Pancreas (tissue), 10 donors: ENCODE measurements at places on chromosomes 2 and 18.

DNA sequence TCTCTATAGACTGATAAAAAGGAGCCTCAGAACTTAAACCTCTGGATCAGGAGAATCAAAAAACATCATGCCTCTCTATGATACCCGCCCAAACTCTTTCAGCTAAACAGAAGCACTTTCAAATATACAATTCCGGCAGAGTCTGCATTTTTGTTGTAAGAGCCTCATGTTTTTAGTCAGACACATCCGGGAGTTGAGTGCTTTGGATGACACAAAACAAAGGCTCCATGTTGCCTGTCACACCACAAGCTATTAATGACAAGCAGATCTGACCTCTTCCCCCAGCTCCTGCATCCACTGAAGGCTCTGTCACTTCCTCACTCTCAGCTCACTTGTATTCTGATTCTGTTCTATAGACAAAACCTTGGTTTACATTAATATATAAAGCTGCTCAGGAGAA, 33.2 kb downstream of the SLC38A11 start:
- no peak for DNase-seq
- no peak overlapping the region for H3K27ac ChIP-seq
- H3K36me3 ChIP-seq: no peaks in the 10 kb centered on the region
- H3K4me1 ChIP-seq: no peaks in the 10 kb centered on the region
- H3K27me3 ChIP-seq: no peaks in the 10 kb centered on the region

DNA sequence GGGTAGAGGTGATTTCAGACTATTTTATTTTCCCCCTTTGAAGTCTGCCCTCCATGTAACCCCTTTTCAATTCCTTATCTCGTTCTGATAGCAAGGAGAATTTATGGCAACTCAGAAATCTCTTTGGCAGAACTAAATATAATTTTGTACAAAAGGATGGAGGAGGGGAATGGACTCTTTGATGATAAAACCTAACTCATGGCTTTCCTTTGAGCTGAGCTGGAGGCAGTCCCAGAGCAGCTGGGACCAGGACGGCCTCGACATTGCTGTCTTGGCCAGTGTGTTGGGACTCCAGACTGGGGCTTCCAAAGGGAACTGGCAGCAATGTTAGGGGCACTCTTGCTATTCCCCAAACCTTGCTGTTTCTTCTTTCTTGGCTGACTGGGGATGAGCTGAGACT, 47.7 kb downstream of the PAX8 start:
- H3K36me3 ChIP-seq: no peaks in the 10 kb centered on the region
- H3K4me1 ChIP-seq: peaks cover 6% of the 10 kb centered on the region
- no peak overlapping the region for H3K4me3 ChIP-seq
- H3K27ac ChIP-seq: no peak overlapping the region
- H3K27me3 ChIP-seq: no peaks in the 10 kb centered on the region
- no peak for DNase-seq

DNA sequence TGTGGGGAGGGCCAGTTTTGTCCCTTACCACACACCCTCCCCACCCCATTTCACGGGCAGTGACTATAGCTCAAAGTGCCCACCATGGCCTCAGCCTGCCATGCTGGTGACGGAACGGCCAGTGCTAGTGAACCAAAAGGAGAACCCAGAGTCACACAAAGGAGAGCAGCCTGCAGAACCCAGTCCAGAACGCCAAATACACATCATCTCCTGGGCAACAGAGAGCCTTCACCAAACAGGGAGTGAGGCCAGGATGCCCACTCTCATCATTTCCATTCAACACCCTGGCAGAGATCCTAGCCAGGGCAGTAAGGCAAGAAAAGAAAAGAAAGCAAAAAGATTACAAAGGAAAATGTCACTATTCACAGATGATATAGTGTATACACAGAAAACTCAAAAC, 38.3 kb downstream of the HDAC4 start:
- H3K4me1 ChIP-seq: no peaks in the 10 kb centered on the region
- no peaks in the 10 kb centered on the region for H3K36me3 ChIP-seq
- H3K27ac ChIP-seq: no peak overlapping the region
- H3K27me3 ChIP-seq: no peaks in the 10 kb centered on the region
- H3K4me3 ChIP-seq: no peak overlapping the region

DNA sequence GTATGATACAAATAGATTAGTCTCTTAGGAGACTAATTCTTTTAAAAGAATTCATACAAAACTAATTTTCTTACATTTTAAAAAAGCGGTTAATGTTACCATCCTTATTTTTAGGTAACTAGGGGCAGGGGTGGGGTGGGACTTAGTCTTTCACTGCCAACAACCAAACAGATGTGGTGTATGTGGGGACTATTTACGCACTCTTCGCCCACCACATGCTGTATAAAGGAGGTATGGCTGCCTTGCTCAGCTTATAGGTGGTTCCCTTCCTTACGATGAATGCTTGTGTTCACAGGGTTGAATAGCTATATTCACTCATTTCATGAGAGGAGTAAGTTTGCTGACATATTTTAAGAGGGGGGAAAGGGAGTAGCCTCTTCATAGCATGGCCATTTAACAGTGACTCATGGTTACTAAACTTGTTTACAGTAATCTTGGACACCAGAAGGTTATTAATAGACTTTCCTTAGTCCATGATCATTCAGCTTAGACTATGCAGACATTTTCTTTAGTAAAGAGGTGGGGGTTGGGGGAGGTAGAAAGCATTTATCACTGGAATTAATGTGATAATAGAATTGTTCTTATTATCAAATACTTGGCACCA, 61.8 kb downstream of the CAB39 start:
- DNase-seq: no peak
- H3K27ac ChIP-seq: no peak overlapping the region
- no peaks in the 10 kb centered on the region for H3K36me3 ChIP-seq
- H3K4me1 ChIP-seq: peaks cover 13% of the 10 kb centered on the region
- H3K27me3 ChIP-seq: no peaks in the 10 kb centered on the region

DNA sequence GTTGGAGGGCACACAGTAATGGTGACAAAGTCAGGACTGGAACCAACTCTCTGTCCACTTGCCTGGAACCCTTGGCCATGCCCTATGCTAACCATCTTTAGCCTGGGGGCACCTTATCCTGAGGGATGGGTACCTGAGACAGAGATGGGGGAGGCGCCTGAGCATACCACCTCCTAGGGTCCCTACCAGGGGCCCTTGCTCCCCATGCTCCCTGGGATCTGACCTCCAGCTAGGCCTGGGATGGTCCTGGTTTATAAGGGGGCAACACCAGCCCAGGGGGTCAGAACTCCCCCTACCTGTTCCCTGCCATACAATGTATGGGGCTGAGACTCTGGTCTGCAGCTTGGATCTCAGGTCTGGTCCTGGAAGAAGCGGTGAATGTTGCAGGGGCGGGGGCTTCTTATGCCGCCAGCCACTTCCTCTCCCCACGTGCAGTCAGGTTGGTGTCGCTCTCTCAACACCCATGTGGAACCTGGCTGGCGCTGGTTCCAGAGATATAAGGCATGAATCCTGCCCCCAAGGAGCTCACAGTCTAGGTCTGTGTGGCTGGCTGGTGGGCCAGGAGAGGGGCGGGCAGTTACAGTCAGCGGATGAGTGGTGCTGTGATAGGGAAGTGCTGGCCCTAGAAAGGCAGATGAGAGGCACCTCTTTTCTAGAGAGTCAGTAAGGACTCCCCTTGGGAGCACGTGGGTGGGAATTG, 3.8 kb upstream of the TOGARAM2 start:
- no peak overlapping the region for H3K27ac ChIP-seq
- no peak for DNase-seq
- H3K27me3 ChIP-seq: no peaks in the 10 kb centered on the region

DNA sequence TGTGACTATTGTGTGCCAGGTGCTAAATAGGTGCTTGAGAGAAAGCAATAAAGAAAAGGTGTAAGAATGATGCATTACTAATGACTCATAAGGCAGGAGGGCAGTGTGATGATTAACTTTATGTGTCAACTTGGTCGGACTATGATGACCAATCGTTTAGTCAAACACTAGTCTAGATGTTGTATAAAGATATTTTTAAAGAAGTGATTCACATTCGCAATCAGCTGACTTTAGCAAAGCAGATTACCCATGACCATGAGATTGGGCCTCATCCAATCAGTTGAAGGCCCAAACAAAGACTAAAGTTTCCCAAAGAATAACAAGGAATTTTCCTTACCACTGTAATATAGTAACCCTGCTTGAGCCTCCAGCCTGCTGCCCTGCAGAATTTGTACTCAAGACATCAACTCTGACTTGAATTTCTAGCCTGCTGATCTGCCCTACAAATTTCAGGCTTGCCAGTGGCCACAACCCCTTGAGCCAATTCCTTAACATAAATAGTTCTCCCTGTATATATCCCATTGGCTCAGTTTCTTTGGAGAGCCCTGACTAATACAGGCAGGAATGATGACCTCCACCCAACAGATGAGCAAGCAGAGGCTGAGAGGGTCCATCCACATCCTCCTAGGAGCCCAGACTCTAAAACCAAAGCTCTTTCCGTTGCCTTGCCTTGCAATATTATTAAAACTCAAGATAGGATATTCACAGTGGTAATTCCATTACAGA, 132.6 kb downstream of the ACTR3 start:
- H3K27ac ChIP-seq: no peak overlapping the region
- no peak overlapping the region for H3K4me3 ChIP-seq
- no peaks in the 10 kb centered on the region for H3K36me3 ChIP-seq

DNA sequence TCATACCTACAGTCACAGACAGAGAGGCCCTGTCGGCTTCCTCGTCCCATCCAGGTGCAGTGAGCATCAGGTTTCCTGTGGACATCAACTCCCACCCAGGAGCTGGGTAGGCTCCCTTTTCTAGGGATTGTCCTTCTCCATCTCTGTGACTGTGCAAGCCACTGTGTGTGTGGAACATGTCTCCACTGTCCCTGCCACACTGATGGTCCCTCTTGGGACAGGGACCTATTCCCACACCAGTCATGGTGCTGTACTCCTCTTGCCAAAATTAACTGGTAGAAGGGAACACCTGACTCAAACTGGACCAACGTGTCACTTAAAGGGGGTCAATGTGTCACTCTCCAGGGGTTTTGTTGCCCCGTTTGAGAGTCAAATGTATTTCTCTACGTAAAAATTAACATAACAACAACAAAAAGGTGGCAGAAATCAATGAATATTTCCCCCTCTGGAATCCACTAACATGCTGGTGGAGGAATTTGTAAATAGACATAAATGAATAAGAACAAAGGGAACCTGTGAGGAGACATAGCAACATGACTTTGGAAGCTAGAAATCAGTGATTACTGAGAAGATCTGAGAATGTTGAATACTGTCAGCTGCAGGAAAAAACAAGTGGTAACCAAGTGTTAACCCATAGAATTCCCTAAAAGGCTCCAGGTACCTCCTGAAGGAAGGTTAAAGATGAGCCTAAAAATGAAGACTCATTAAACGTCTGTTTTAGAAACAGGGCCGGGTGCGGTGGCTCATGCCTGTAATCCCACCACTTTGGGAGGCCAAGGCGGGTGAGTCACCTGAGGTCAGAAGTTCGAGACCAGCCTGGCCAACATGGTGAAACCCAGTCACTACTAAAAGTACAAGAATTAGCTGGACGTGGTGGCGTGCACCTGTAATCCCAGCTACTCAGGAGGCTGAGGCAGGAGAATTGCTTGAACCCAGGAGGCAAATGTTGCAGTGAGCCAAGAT, 40.4 kb downstream of the SH2D6 start:
- H3K4me1 ChIP-seq: no peaks in the 10 kb centered on the region
- no peaks in the 10 kb centered on the region for H3K36me3 ChIP-seq
- H3K27me3 ChIP-seq: no peaks in the 10 kb centered on the region
- no peak overlapping the region for H3K4me3 ChIP-seq
- no peak for DNase-seq
- H3K27ac ChIP-seq: no peak overlapping the region

GRCh38 chr2:263022-263738, 652 bp downstream of the SH3YL1 start:
- H3K4me3 ChIP-seq: peak overlapping the region; percentile 59
- peaks cover 29% of the 10 kb centered on the region for H3K4me1 ChIP-seq
- H3K27ac ChIP-seq: peak overlapping the region; percentile 99
- H3K27me3 ChIP-seq: no peaks in the 10 kb centered on the region
- H3K36me3 ChIP-seq: no peaks in the 10 kb centered on the region

DNA sequence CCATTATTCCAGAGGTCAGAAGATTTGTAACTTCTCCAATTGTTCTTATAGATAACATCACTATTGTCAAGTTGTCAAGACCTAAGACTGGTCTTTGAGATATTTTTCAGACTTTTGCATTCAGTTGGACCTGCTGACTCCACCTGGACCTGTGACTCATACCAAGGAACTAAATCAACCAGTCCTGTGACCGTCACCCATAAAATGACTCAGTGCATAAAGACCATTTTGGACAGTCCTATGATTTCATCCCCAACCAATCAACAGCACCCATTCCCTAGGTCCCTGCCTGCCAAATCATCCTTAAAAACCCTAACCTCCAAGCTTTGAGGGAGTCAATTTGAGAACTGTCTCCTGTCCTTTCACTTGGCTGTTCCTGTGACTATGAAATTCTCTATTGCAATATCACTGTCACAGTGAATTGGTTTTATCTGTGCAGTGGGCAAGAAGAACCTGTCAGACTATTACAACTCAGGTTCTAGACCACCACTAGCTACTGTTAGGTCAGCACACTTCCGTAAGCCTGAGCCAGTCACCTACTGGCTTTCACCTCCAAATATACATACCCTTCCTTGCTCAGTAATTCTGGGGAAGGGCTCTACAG, 17.1 kb downstream of the DPP4 start:
- H3K27ac ChIP-seq: no peak overlapping the region
- H3K36me3 ChIP-seq: no peaks in the 10 kb centered on the region
- no peaks in the 10 kb centered on the region for H3K4me1 ChIP-seq

- peaks cover 56% of the 10 kb centered on the region for H3K4me1 ChIP-seq
- no peaks in the 10 kb centered on the region for H3K27me3 ChIP-seq
- H3K27ac ChIP-seq: peak overlapping the region; percentile 61
- H3K36me3 ChIP-seq: no peaks in the 10 kb centered on the region
- peak; percentile 61 for DNase-seq
Observed at GRCh38 chr2:45458909-45459563, 152.0 kb downstream of the SRBD1 start.

- H3K27ac ChIP-seq: no peak overlapping the region
- H3K4me3 ChIP-seq: no peak overlapping the region
- no peaks in the 10 kb centered on the region for H3K27me3 ChIP-seq
- H3K4me1 ChIP-seq: peaks cover 6% of the 10 kb centered on the region
Observed at GRCh38 chr2:152710713-152711112, 6.5 kb downstream of the PRPF40A start.

DNA sequence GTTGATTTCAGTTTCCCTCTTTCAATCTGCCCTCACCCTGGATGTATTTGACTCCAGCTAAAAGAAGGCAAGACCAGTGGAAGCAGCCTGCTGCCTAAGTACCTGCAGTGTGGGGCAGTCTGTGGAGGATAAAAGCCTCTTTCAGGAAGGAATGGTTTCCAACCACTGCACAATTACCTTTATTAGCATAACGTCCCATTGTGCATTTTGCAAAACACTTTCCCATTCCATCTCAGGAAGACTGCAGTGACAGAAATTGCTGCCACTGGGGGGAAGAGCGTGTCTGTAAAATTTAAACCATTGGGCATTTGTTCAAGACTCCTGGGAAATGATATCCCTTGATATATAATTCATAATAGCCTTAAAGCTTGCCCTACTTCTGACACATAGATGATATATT, 26.2 kb downstream of the CYRIA start:
- H3K4me3 ChIP-seq: no peak overlapping the region
- H3K27ac ChIP-seq: no peak overlapping the region
- no peaks in the 10 kb centered on the region for H3K27me3 ChIP-seq
- no peaks in the 10 kb centered on the region for H3K4me1 ChIP-seq

DNA sequence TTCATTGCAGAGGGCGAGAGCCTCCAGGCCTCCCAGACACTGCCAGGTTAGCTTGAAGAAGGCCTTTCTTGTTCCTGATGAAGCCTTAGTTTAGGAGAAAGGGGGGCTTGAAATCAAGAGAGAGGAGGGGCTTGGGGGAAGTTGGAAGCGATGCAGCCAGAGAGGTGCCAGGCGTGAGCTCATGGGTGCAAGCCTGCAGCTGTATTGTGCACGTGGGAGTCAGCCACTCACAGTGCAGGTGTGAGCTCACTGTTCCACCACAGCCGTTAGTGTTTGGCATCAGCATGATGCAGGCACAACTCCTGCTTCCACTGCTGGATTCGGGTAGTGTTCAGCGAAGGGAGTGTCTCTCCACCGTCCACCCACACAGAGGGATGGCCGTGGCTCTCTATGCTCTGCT, 68.4 kb upstream of the ALPP start:
- H3K4me1 ChIP-seq: no peaks in the 10 kb centered on the region
- no peaks in the 10 kb centered on the region for H3K36me3 ChIP-seq
